ENCODE measurements at places on chromosomes 1 and 21.

DNA sequence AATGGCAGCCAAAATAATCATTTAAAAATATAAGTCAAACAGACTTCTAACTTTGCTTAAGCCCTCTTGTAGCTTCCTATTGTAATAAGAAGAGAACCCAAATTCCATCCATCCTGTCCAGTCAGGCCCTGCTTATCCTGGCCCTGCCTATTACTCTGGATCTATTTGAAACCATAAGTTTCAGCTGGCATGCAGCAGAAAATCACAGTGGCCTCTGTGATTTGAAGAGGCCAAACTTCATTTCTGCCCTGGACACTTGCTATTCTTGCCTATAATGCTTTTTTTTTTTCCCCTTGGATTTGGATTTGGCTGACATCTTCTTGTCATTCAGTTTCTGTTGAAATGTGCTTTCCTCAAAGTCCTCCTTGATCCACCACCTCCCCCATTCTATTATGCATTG, 642.8 kb downstream of the USP25 start:
- DNase-seq: no peak

GRCh38 chr1:1577367-1578011, 2.8 kb upstream of the SSU72 start:
- no peak for DNase-seq

DNA sequence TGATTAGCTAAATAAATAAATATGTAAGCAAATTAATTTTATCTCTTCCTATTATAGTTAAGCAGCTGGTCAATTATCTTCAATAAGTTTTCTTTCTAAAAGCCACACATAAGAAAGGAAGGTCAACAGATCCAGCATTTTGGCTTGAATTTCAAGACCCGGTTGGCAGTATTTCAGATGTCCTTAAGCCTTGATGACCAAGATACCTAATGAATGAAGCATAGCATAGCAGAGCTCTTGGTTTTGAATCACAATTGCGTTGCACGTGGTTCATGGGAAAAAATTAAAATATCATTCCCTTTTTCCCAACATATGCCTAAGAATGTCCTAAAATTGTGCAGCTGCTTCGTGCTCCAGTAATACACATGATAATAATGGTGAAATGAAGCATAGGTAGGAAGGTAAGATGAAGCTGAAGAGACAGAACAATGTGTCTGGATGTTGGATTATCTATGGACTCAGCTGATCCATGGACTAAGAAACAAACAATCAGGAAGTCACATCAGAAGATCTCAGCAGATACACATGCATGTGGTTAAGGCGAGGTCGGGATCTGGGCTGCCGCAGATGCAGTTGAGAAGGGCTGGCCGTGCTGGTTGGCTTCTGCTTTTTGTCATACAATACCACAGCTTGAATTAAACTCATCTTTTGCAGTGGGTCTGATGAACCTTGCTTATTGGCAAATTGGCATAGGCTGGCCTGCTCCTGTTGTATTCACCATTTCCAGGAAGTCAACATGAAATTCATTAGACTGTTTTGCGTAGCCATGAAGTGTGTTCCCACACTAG, 284.9 kb upstream of the RUNX1 start:
- no peak for DNase-seq

DNA sequence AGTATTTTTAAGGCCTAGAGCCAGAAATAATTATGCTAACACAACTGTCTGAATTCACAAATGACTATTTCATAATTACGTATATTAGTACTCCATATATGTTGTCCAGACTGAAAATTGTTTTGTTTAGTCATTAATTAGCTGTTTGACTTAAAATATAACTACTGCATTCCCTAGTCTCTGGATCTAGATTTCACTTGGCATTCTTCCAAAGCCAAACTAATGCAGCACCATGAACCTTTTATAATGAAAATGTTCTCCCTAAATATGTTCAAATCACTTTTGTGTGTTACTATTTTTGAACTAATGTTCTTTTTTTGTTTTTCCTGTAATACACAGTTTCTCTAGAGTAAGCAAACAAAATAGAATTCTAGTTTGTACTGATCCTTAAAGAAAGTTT, 46.1 kb downstream of the CAMTA1 start:
- no peak for DNase-seq

Data from NCI-H446 (cell line).